ENCODE measurements at places on chromosomes 3 and 15. TPM values are rescaled to one million over a fixed set of nuclear protein-coding genes. Genes with fewer than 3 reads are reported as not detected.

CACNA1D gene
- total RNA-seq = 2.0 TPM

- no peak overlapping the region for H3K4me3 ChIP-seq
- H3K27ac ChIP-seq = no peak overlapping the region
- DNase-seq = no peak
- H3K27me3 ChIP-seq = no peaks in the 10 kb centered on the region
Observed at GRCh38 chr3:149638228-149639092, 19.4 kb downstream of the WWTR1 start.

GRCh38 chr3:61940236-61940635 lies 378.9 kb downstream of the PTPRG start:
- no peak for DNase-seq
- no peaks in the 10 kb centered on the region for H3K36me3 ChIP-seq
- no peak overlapping the region for H3K4me3 ChIP-seq
- no peak overlapping the region for H3K27ac ChIP-seq
- H3K27me3 ChIP-seq = no peaks in the 10 kb centered on the region

- no peaks in the 10 kb centered on the region for H3K27me3 ChIP-seq
- no peak for DNase-seq
- no peaks in the 10 kb centered on the region for H3K4me1 ChIP-seq
- H3K27ac ChIP-seq = no peak overlapping the region
- no peaks in the 10 kb centered on the region for H3K36me3 ChIP-seq
Observed at GRCh38 chr3:181796641-181797040, 84.9 kb downstream of the SOX2 start.

- H3K4me1 ChIP-seq = peaks cover 10% of the 10 kb centered on the region
- H3K27ac ChIP-seq = no peak overlapping the region
- no peaks in the 10 kb centered on the region for H3K36me3 ChIP-seq
- DNase-seq = no peak
- H3K4me3 ChIP-seq = no peak overlapping the region
Observed at GRCh38 chr15:99502182-99502581, 63.6 kb upstream of the MEF2A start.

DNA sequence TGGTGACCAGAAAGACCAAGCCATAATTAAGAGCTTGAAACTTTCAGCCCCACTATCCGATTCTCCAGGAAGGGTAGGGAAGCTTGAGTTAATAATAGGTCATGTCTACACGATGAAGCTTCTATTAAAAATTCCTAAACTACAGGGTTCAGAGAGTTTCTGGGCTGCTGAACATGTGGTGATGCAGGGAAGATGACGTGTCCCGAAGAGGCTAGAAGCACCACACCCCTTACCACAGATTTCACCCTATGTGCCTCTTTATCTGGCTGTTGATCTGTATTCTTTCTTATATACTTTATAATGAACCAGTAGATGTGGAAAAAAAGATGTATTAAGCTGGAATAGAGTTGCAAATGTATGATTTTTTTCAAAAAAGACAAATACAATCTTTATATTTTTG lies 473.4 kb downstream of the NLGN1 start:
- H3K36me3 ChIP-seq = no peaks in the 10 kb centered on the region
- H3K4me3 ChIP-seq = no peak overlapping the region
- H3K4me1 ChIP-seq = no peaks in the 10 kb centered on the region
- H3K27me3 ChIP-seq = no peaks in the 10 kb centered on the region

- DNase-seq = no peak
- H3K36me3 ChIP-seq = no peaks in the 10 kb centered on the region
- H3K4me3 ChIP-seq = no peak overlapping the region
- H3K27ac ChIP-seq = no peak overlapping the region
- no peaks in the 10 kb centered on the region for H3K4me1 ChIP-seq
Observed at GRCh38 chr3:197406266-197406665, 107.9 kb upstream of the DLG1 start.
